ENCODE measurements at places on chromosomes 1 and 21.
A peak's percentile ranks its signal among the peaks of the same experiment; 100 is the strongest.

DNA sequence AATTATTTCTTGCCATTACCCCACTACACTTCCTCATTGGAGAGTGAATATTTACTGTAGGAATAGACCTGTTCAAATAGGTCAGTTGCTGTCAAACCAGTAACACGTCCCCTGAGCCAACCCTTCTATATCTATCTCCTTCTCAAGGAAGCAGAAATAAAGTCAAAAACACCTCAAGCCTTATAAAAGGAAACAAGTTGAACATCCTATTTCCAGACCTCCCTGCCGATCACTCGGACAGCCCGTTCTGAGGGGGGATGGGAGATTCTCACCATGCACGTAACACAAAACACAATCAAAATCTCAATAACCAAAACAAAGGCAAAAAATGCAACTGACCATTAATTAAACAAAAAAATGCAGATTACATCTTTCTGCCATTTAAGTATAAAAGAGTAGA lies 121.5 kb upstream of the KRTAP19-8 start:
- DNase-seq: no peak

GRCh38 chr1:212915245-212916091 lies 34.9 kb upstream of the VASH2 start:
- no peak for DNase-seq

DNA sequence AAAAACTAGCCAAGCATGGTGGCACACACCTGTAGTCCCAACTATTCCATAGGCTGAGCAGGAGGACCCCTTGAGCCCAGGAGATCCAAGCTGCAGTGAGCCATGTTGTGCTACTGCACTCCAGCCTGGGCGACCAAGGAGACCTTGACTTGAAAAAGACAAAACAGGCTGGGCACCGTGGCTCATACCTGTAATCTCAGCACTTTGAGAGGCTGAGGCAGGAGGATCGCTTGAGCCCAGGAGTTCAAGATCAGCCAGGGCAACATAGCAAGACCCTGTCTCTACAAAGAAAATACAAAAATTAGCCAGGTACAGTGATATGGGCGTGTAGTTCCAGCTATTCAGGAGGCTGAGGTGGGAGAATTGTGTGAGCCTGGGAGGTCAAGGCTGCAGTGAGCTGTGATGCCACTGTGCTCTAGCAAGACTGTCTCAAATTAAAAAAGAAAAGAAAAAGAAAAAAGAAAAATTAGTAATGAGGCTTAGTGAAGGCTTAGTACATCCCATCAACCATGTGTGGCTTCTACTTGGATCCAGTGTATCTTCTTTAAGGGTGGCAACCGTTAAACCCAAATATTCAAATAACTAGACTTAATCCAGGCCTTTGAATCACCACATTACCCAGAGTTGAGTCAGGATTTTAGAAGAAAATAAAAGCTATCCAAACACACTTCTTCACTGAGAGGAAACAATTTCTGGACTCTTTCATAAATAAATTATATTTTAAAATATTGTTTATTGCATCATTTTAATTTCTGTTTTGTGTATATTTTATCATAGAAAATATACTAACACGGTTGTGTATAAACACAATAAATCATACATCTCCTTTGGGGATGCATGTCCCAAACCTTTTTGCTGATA lies 74.3 kb upstream of the RAB4A start:
- no peak for DNase-seq

DNA sequence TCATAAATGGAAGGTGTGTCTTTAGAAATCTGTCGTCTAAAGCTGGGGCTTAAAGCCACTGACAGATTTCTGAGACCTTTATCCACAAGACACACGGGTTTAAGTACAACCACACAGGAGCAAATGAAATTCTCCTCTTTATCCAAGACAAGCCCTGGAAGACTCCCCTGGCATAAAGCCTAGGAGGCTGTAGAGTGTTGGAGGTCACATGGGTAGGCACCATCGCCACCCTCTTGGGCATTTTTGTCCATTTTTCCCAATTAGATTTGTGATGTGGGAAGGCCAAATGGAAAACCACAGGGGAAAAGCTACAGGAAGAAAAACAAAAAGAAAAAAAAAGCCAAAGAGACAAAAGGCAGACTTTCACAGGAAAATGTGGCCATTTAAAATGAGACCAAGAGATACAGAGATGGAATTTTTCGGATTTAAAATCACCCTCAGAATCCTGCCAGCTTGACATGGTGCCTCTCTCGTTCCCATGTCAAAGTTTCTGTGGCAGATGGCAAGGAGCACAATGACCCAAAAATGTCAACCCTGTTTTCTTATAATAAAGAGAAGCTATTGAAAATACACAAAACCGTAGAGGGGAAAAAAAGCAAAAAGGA lies 91.9 kb downstream of the PLD5 start:
- no peak for DNase-seq

- DNase-seq: no peak
Measured at GRCh38 chr1:17356387-17357026, 15.5 kb upstream of the PADI6 start.

DNA sequence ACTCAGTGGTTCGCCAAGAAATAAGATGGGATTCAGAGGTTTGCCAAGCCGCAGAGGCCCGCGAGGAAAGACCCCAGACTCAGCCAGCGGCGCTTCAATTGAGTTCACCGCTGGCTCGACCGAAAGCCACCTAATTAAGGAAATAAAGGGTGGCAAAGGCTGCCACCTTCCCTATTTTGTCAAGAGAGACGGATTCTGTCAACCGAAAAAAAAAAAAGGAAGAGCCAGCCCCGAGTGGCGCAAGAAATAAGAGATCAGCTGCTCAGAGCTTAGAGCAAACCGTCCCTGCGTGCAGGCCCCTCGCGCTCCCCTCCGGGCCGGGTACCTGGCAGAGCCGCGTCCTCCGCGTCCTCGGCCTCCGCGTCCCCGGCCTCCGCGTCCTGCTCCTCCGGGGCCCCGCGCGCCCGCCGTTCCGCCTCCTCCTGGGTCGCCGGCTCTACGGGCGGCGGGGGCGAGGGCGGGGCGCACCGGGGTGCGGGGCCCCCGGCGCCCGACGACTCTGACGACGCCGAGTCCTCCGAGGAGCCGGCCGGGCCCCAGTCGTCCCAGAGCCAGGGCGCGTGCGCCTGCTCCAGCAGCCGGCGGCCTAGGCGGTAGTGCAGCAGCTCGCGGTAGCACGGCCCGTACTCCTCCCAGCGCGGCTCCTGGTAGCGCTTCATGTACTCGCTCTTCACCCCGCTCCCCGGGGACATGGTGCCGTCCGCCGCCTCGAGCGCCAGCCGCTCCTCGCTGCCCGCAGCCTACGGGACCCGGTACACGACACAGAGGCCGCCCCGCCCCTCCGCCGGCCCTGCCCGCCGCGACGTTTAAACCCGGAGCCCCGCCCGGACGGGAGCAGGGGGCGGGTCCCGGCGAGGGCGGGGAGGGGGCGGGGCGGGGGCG lies 832 bp downstream of the CCSAP start:
- peak; percentile 82 for DNase-seq

Data from stimulated activated naive CD4-positive, alpha-beta T cell treated with Interleukin-2 at 50 U/mL for 16 hours (primary cell).